Naive thymus-derived CD4-positive, alpha-beta T cell (primary cell): ENCODE measurements at places on chromosomes 6 and 20. TPM values are rescaled to one million over a fixed set of nuclear protein-coding genes. Genes with fewer than 3 reads are reported as not detected.

FKBP1C gene
- polyA plus RNA-seq: 0.15 TPM

PRND gene
- 0.05 TPM for polyA plus RNA-seq

SNAP91 gene
- polyA plus RNA-seq: not detected

PM20D2 gene
- polyA plus RNA-seq: 7.3 TPM

REM1 gene
- not detected for polyA plus RNA-seq

ZNF341 gene
- 3.4 TPM for polyA plus RNA-seq

ASIP gene
- polyA plus RNA-seq: not detected

GRIK2 gene
- not detected for polyA plus RNA-seq

CST1 gene
- not detected for polyA plus RNA-seq

PLEKHG1 gene
- 0.57 TPM for polyA plus RNA-seq

CST9 gene
- polyA plus RNA-seq: not detected

LTB gene
- 1,970 TPM for polyA plus RNA-seq

OR2B2 gene
- not detected for polyA plus RNA-seq

FAXC gene
- not detected for polyA plus RNA-seq

SRSF12 gene
- polyA plus RNA-seq: 0.05 TPM

THEMIS gene
- polyA plus RNA-seq: 93.4 TPM

XKR7 gene
- polyA plus RNA-seq: not detected

RMND1 gene
- polyA plus RNA-seq: 7.6 TPM

CDH4 gene
- 0.15 TPM for polyA plus RNA-seq

NTSR1 gene
- polyA plus RNA-seq: not detected

PROKR2 gene
- polyA plus RNA-seq: not detected

AVP gene
- not detected for polyA plus RNA-seq

CDK5RAP1 gene
- 41.4 TPM for polyA plus RNA-seq

ABRACL gene
- 183 TPM for polyA plus RNA-seq

SOX12 gene
- 1.3 TPM for polyA plus RNA-seq

SLC4A11 gene
- polyA plus RNA-seq: not detected

EPB41L2 gene
- polyA plus RNA-seq: 6.4 TPM

LY6G6C gene
- polyA plus RNA-seq: not detected

PRKN gene
- polyA plus RNA-seq: 10.3 TPM

GNRH2 gene
- not detected for polyA plus RNA-seq

EDN1 gene
- polyA plus RNA-seq: not detected

C20orf141 gene
- polyA plus RNA-seq: not detected

ADGRF5 gene
- polyA plus RNA-seq: not detected

METTL24 gene
- not detected for polyA plus RNA-seq

KHDC1L gene
- not detected for polyA plus RNA-seq

HLA-DRA gene
- polyA plus RNA-seq: 7.8 TPM

ALDH5A1 gene
- 12.3 TPM for polyA plus RNA-seq

OR2H1 gene
- not detected for polyA plus RNA-seq
